ENCODE measurements at places on chromosomes 13 and 19.
A peak's percentile ranks its signal among the peaks of the same experiment; 100 is the strongest.

DNA sequence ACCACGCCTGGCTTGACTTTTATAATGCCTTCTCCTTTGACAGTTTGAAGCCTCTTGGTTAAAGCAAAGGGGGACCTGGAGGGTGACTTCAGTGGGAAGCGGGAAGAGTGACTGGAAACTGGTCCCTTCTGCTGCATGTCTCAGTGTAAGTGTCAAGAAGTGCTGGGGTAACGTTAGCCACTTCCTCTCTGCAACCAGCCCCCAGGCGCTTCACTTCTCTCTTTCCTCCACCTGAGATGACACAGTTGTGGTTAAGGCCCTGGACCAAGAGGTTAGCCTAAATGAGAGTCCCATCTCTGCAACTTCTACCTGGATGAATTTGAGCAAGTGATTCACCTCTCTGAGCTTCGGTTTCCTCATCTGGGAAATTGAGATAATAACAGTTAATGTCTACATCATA, 16.3 kb downstream of the LEUTX start:
- DNase-seq: peak; percentile 14

DNA sequence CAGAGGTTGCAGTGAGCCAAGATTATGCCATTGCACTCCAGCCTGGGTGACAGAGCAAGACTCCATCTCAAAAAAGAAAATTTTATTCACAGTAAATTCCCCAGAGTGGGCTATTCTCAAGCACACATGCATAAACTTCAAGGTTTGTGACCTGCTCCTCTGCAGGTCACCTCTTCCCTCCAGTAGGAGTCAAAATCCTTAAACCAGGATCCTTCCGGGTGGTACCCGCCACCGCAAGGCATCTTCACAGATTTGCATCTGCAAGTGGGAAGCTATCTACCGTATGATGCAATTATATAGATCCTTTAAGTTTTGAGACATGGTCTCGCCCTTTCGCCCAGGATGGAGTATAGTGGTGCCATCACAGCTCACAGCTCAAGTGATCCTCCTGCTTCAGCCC, 3.0 kb upstream of the ECH1 start:
- DNase-seq: no peak

GRCh38 chr19:32816555-32817099, 52.9 kb downstream of the SLC7A9 start:
- no peak for DNase-seq

- no peak for DNase-seq
Measured at GRCh38 chr19:35565016-35565856, 1.8 kb upstream of the ATP4A start.
